ENCODE measurements at places on chromosomes 13 and 19.

DNA sequence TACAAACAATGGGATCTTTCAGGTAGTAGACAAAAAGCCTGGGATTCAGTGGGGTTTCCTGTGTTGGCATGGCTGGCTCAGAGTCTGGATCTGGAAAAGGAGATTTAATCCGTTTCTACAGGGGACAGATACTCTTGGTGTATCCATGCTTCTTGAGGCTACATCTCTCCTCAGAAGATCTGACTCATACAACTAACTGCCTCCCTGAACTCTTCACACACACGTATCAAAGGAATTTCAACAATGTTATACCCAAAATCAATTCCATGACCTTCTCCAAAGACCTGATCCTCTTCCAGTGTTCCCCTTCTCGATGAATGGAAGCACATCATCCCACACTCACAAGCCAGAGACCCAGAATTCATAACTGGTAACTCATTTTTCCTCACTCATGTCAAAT is 435.3 kb upstream of the NBEA start:
- DNase-seq: no peak

DNA sequence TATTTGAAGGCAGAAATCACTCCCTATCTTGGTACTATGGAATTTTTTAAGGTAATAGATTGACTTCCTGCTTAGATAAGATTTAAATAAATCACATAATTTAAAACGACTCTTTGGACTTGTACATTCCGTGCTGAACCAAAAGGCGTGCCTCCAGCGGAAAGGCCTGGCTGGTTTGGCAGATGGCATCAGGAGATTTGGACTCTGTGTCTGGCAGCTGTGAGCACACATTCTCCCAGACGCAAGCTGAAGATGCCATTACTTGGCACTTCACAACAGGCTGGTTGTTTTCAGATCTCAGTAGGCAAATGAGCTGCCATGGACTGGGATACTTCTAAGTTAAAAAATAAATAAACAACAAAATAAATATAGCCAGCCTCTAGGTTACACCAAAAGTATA is 104.5 kb upstream of the SLC15A1 start:
- no peak for DNase-seq

- no peak for DNase-seq
Observed at GRCh38 chr13:100559886-100560285, 28.7 kb downstream of the GGACT start.

DNA sequence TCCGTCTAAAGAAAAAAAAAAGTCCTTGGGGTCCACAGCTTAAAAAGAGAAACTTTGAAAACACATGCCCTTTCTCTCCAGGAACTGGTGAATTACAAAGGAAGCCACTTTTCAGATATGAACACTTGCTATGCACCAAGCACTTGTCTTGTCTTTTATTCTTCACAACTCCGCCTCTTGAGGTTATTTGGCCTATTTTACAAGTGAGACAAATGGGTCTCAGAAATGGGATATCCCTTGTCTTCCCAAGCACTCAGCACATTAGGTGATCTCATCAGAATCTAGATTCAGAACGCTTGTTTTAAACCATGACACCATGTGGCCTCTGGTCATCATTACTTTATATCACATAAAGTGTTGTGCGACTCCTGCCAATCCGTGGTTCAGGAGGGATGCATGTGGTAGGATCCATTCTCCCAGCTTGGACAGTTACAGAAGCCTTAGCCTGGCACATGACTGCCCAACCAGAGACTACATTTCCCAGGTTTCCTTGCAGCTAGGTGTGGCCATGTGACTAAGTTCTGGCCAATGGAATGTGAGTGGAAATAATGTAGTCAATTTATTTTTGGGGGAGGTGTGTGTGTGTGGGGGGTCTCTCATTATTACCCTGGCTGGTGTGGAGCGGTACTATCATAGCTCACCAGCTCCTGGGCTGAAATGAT is 13.9 kb downstream of the TSKS start:
- no peak for DNase-seq

DNA sequence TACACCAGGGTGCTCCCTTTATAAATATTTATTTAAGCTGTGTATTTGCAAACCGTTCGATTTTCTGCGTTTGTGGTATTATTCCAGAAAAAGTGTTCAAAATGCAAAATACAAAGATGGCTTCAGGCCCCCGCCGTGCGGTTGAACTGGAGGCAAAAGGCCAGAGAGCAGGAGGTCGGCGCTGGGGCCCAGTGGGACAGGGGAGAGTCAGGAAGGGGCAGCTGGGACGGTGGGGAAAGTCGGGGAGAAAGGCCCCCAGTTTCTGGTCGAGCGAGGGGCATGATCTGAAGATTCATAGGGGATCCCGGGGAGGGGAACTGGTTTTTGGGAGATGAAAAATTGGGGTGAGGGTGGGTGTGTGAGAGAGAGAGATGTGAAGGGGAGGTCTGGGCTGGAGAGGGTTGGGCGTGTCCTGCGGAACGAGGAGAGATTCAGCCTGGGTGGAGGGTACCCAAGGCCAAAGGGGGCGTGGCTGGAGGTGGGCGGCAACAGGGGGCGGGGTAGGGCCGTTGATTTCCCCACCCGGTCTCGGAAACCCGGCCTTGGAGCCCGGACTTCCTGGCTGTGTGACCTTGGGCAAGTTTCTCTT is 678 bp downstream of the ISOC2 start:
- DNase-seq: peak; percentile 32

DNA sequence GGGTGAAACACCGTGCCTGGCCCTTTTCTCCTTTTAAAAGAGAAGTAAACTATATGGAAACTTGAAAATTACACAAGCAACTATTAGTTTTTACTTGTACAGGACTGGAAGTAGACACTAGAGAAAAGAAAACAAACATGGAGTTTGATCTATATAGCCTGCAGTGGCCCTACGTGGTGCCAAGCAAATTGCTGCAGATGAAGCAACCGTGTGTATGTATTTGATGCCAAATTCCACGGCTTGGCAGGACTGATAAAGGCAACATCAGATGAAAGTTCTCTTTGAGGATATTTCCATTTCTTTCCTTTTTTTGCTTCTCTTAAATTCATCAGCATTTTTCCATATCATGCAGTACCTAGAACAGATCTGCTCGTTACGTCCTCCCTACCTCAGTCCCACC is 49.8 kb downstream of the ATP8A2 start:
- DNase-seq: no peak

DNA sequence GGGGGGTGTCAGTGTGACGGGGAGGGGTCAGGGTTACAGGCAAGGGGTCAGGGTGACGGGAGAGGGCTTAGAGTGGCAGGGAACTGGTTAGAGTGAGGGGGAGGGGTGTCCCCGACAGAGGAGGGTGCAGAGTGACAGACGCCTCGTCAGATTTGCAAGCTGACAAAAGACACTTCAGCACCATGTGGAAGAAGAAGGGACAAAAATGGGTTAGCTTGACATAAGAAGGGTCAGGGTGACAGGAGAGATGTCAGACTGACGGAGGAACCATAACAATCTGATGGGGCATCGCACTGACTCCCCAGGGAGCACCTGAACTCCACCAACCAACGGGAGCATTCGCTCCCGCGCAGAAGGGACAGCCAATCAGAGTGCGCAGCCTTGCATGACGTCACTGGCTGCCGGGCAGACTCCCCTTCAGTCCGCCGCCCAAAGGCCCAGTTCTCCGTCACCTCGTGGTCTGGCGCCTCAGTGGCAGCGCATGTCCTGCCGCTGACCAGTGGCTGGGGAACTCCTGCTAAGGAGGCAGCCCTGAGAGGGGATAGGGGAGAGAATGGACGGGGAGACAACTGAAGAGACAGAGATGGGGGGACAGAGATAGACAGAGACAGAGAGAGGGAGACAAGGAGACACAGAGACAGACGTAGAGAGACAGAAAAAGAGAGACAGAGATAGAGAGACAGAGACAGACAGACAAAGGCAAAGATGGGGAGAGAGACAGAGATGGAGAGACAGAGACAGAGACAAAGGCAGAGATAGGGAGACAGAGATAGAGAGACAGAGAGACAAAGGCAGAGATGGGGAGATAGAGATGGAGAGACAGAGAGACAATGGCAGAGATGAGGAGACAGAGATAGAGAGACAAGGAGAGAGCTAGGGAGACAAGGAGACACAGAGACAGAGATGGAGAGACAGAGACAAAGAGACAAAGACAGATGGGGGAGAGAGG is 30.2 kb downstream of the C19orf81 start:
- DNase-seq: peak; percentile 71

GRCh38 chr19:30254158-30254557 is 118.0 kb upstream of the ZNF536 start:
- no peak for DNase-seq

GRCh38 chr19:46324277-46324676 is 22.6 kb upstream of the PPP5C start:
- no peak for DNase-seq

GRCh38 chr19:46692918-46693722 is 23.8 kb downstream of the PRKD2 start:
- no peak for DNase-seq

- no peak for DNase-seq
Observed at GRCh38 chr13:30864433-30865122, 41.5 kb upstream of the MEDAG start.

DNA sequence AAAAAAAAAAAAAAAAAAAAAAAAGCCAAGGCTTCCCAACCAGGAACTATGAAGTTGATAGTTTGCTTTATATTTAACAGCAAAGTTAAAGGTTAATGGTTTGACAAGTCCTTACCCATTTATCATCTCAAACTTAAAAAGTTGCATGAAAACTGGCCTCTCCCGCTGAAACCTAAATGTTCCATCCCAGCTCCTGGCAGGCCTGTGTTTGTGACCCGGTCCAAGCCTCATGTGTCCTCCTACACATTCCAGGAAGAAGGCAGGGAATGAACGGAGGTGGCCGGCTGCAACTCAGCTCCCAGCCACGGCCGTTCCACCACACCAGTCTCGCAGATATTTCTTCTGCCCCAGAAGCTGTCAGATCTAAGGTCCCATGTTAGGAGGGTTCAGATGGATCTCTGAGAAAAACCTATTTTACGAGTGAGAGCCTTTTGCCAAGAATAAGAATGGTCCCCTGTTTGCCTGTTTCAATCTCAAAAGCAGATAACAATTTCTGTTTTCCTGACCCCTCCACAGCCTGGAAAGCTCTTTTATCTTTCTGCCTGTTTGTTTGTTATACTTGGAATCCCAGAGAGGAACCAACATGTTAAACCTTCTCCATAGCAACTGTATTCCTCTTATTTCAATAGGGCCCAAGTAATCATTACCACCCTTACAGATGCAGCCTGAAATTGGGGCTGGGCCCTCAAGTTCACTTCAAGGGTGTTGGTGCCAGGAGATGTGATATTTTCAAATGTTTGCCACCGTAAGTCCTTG is 56.5 kb downstream of the KCTD12 start:
- DNase-seq: no peak

DNA sequence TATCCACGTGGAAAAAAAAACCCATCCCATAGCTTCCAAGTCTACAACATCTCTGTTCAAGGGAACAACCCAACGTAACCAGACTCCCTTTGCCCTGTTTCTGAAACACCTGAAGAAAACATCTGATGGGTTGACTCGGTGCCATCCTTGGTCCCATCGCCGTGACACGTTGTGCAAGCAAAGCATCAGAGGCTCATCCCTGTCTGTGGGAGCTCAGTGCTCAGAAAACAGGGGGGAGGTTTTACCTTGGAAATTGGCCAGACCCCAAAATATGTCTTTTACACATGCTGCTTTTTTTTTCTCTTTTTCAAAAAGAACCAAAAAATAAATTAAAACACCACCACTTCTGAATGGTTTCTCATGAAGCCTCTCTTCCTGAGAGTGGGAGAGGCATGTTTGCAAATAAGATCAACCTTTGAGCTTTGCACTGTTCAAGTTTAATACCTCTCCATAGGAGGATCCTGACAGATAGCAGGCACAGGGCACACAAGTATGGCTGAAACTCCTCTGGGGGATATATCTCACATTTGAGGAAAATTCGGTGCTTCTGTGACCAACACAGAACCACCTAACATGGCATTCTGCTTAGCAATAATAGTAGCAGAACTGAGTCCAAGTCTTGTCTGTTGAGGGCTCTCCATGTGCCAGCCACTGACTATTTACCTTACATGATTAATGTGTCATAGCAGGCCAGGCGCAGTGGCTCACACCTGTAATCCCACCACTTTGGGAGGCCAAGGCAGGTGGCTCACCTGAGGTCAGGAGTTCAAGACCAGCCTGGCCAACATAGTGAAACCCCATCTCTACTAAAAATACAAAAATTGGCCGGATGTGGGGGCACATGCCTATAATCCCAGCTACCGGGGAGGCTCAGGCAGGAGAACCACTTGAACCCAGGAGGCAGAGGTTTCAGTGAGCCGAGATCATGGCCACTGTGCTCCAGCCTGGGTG is 7.0 kb upstream of the PVR start:
- no peak for DNase-seq

GRCh38 chr19:48635263-48635965 is 1.8 kb downstream of the DBP start:
- DNase-seq: peak; percentile 41

GRCh38 chr13:111610081-111610480 is 289.6 kb downstream of the TEX29 start:
- no peak for DNase-seq

- DNase-seq: no peak
Observed at GRCh38 chr13:102208347-102208746, 193.5 kb downstream of the FGF14 start.

- no peak for DNase-seq
Observed at GRCh38 chr19:2054763-2055162, 3.7 kb upstream of the MKNK2 start.

DNA sequence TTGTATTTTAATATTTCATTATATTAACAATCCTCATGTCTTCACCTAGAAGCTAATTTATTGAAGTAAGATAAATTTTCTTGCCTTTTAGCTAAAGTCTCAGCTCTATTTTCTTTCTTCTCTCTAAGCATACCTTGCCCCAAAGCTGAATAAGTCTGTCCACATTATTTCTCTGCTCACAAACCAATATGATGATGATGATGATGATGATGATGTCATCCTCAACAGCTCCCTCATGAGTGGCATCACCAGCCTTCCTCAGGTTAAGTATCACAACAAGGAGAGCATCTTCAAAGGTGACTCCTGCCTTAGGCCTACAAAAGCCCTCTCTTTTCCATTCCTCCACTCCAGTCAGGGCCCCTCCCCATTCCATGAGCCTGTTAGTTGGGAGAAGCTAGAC is 31.9 kb upstream of the ATP12A start:
- DNase-seq: no peak

DNA sequence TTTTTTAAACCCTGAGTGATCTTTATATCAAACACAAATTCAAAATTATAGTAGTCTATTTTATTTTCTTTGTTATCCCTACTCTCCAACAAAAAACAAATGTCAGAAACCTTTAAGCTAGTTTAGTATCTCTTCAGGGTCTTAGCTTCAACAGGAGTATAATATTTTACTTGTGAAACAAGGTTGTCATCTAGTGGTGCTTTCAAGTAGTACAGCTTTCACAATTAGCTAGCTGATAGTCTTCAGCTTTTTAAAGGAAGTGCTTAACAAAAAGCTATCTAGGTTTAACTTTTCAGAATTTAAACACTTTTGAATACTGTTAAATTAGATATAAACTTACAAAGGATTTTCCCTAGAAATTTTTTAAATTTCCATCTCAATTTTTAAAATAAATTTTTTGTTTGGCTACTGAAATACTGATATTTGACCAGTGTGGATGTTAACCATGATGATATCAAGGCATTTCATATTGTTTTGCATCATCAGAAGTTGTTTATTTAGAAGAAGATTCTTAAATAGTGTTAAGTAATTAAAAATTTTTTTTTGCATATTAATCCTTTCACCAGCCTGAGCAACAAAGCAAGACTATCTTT is 34.2 kb downstream of the TDRD3 start:
- no peak for DNase-seq

- DNase-seq: no peak
Observed at GRCh38 chr13:50126993-50127725, 111.9 kb downstream of the KCNRG start.

Measured in NK-92 treated with Interleukin-12 subunit alpha and Interleukin-12 subunit beta, amount 100 ng/mL, for 24 hours (cell line).